ENCODE measurements at places on chromosomes 12 and 14.

DNA sequence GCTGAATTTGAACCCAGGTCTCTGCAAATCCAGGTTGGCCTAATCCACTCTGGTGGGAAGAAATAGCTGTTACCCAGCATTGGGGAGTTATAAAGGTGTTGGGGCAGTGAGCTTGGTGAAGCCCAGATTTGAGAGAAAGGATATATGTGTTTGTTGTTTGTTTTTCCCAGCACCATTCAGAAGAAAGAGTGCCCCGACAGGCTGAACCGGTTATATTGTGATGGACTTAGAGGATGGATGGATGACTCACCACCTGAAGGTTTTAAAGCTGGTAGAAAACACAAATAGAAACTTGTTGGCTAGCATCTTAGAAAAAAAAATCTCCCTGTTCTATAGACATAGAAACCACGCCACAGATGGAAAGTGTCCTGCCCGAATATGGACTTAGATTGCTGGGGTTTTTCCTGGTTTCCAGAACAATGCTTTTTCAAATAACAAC, 404.6 kb downstream of the MED13L start:
- no peak for DNase-seq

DNA sequence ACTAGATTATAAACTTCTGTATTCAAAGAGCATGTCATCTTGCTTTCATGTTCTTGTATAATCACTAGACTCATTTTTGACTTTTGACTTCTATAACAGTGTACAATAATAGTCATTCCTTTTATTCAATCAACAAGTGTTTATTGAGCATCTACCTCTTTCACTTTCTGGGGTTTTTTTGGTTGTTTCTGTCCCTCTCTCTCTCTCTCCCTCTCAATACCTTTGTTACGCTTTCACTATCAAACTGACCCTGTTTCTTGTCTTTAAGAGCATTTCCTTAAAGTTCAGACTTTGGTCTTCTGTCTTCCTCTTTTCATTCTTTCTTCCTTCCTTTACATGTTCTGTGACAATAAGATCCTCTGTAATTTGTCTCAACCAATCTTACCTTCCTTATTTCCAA, 49.5 kb downstream of the GPR137C start:
- DNase-seq, result no peak

GRCh38 chr14:74867673-74868072, 8.3 kb downstream of the PROX2 start:
- peak; percentile 10 for DNase-seq

DNA sequence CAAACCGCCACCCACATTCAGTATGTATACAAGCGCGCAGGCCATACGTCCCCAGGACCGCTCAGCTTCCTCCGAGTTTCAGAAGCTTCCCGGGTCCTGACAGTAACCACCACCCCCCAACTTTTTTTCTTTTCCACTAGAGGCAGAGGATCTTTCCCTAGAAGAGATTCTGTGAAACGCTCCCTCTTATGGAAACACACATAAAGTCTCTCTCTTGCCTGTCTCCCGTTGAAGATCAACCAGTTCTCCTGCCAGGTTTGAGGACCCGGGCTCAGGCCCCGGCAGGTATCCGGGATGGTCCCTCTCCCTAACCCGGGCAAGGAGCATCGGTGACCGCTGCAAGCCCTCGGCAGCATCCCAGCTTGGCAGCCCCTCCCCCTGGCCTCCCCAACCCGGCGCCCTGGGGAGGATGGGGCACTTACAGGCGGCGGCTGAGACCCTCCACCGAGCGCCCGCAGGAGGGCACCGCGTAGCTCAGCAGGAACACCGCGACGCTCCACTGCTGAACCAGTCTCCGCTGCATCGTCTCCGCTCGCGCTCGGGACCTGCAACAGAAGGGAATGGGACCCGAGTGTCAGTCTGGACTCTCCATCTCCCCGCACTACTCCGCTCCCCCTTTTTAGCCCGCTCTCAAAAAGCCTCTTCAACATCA, 3.4 kb downstream of the PTHLH start:
- DNase-seq, result no peak

GRCh38 chr12:12979126-12979525, 20.9 kb downstream of the HEBP1 start:
- no peak for DNase-seq

- no peak for DNase-seq
These were observed 18.2 kb downstream of the DIO3 start for GRCh38 chr14:101579372-101580080.

DNA sequence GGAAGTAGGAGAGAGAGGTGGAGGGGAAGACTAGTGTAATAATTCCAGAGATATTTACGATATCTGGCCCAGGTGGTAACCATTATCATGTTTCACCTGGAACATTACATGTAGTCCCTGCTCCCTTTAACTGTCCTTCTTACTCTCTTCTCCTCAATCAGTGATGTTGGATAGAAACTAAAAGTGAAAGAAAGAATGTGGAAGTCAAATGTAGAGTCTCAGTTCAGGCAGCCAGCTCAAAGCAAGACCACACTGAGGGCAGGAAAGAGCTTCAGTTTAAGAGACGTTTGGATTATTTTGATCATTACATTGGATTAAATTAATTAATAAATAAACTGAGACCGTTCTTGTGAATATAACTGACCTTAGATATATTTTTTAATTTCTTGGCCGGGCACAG, 594.4 kb downstream of the FLRT2 start:
- no peak for DNase-seq

- DNase-seq, result no peak
These were observed 47.0 kb downstream of the C12orf50 start for GRCh38 chr12:87982208-87982607.

DNA sequence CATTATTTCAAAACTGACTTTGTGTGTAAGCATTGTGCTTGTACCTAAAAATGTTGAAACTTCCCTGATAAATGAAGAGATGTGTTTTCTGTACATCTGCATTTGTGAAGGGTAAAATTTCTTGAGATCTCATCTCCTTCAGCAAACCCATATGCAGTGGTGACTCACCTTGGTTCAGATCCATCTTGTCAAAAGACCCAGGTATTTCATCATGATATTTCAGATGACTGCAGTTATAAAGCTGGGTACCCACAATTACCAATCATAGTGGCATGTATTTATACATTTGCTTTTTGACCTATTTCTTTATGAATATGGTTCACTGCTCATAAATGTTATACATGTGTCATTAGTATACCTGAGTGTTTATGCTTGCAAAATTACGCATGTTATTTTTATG, 1213.6 kb downstream of the GALC start:
- no peak for DNase-seq

DNA sequence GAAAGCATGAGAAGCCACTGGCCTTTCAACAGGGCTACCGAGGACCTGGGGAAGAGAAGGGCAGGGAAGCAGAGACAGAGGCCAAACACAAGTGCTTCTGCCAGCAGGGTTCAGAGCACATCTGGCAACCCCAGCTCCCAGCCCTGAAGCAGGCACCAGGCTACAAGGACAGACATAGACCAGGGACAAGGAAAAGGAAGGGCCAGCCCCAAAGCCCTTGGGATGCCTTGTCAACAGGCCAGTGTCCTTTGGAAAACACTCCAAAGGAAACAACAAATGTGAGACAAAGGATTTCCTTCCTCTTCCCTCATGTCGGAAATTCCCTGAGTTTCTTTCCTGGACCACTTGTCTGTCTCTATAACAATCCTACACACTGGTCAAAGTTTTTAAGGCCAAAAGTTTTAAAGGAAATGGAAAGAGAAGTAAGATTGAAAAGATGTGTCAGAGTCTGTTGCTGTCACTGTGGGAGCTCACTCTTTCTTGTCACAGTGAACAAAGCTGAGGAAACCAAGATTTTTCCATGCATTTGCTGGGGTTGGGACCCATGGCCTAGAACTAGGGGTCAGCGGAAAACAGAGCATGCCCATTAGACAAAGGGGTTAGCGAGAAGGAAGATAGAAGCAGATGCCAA, 59.4 kb downstream of the TTC9 start:
- no peak for DNase-seq

GRCh38 chr14:22878271-22879246, 4.5 kb upstream of the REM2 start:
- no peak for DNase-seq

DNA sequence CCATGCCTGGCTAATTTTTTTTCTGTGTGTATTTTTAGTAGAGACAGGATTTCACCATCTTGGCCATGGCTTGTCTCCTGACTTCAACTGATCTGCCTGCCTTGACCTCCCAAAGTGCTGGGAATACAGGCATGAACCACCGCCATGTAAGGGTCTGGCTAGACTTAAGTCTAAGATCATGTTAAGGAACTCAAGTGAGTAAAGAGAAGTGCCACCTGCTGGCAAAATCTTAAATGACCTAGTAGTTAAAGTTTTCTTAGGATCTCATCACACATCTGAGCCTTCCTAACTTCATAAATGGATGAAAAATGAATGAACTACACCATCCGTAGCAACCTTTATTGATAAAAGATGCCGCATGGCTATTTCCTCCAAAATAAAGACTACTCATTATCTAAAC, 1.7 kb upstream of the C12orf56 start:
- DNase-seq, result no peak

DNA sequence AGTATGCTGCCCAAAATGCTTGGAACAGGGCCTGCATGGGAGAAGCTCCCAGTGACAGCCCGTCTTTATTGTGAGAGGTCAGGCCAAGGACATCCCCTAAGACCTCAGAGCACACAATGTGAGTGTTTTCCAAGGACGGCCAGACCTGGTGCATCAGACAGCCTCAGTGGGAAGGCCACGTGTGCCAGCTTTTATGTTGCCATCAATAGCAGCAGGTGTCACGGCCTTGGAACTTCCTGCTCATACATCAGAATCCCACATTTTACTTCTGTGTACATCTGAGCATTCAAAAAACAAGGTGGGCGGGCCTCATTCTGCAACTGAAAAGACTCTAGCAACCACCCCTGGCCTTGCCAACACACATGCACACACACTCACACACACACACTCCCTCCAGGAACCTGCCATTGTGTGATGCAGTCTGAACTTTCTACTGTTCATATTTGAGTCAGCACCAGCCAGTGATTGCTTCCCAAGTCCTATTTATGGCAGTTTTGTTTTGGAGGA, 753.1 kb upstream of the TBX3 start:
- no peak for DNase-seq

GRCh38 chr14:77119851-77120250, 21.7 kb downstream of the ZDHHC22 start:
- DNase-seq, result no peak

DNA sequence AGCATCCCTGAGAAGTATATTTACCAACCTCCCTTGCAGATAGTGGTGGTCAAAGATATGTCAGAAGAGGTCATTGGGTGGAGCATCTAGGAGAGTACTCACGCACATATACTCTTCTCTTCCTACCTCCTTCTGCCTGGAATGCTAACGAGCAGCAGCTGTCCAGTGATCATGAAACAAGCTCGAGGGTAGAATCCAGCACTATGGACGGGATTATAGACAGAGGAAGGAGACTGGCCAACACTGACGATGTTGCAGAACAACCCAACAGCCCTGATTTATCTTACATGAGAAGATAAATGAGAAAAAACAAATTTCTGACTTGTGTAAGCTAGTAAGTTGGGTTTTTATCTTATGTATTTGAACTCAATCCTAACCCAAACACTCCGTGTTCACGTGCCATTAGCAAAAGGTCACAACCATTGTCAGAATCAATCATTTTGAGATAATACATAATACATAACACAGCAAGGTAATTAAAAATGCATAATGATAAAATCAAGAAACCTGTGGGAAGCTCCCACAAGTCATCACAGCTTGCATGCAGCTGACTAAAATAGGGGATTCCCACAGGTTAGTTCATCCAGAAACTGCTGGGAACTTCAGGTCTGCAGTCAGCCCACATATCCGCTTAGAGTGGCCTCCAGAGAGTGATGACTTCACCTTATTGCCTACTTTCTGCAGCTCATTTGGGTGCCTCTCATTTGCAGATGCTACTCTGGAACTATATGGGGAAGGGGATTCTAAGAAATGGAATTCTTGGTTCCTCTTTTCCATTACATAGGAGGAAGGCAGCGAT, 36.3 kb upstream of the STK38L start:
- no peak for DNase-seq

DNA sequence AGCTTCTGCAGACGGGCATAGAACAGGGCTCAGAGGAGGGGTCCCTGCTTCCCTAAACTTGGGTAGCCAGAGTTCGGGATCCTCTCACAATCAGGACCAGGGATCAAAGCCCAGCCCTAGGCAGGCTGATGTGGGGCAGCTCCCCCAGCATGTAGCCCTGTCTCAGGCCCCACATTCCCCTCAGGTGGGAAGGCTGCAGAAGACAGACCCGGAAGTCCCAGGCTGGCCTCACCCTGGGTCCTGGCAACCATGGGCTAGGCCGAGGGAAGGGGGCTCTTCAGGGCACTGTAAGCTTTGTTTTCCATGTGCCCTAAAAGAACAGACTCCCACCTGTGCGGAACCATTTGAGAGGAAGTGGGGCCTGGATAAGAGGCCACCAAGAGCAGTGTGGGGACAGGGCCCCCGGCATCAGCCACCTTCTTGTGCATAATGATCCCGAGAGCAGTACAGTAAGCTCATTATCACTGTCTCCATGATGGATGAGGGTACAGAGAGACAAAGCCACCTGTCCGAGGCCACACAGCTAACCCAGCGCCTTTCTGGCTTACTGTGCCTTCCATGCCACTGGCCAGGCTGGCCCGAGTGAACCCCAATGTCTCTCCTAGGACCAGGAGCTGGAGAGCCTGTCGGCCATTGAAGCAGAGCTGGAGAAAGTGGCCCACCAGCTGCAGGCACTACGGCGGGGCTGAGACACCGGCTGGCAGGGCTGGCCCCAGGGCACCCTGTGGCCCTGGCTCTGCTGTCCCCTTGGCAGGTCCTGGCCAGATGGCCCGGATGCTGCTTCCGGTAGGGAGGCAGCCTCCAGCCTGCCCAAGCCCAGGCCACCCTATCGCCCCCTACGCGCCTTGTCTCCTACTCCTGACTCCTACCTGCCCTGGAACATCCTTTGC, 11.5 kb downstream of the CHGA start:
- no peak for DNase-seq

DNA sequence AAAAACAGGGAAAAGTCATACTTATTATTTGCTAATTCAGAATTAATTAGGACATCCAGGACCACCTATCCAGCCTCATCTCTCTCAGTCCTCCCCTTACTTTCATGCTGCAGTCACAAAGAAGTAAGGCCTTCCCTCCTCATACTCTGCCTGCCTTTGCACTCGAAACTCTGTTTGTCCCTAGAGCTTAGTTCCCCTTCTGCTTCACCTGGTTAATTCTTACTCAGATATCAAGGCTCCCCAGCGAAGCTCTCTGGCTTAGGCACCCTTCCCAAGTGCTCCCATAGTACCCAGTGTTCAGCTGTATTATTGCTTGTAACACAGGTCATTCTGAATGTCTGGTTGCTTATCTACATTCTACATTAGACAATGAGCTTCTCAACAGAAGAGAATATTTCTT, 81.3 kb downstream of the ERGIC2 start:
- no peak for DNase-seq

GRCh38 chr12:84764001-84764400, 148.6 kb downstream of the SLC6A15 start:
- DNase-seq, result no peak
